ENCODE measurements at places on chromosomes 4 and X. TPM values are rescaled to one million over a fixed set of nuclear protein-coding genes. Genes with fewer than 3 reads are reported as not detected.

DNA sequence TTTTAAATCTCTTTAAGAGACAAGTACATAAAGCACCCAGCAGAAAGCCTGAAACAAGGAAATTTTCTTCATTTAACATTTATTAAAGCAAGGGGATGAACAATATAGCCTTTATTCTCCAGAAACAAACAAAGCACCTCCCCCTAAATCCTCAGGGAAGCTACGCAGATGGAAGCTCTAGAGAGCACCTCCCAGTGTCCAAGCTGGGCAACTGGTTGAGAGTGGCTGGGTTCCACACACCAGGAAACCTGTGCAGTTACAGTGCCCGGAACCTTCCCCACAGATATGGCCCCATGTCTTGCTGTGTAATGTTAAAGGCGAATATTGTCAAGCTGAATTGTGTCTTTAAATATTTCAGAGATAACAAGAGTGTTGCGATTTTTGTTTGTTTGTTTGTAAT lies 8.9 kb upstream of the TRIML1 start:
- no peak for DNase-seq

DNA sequence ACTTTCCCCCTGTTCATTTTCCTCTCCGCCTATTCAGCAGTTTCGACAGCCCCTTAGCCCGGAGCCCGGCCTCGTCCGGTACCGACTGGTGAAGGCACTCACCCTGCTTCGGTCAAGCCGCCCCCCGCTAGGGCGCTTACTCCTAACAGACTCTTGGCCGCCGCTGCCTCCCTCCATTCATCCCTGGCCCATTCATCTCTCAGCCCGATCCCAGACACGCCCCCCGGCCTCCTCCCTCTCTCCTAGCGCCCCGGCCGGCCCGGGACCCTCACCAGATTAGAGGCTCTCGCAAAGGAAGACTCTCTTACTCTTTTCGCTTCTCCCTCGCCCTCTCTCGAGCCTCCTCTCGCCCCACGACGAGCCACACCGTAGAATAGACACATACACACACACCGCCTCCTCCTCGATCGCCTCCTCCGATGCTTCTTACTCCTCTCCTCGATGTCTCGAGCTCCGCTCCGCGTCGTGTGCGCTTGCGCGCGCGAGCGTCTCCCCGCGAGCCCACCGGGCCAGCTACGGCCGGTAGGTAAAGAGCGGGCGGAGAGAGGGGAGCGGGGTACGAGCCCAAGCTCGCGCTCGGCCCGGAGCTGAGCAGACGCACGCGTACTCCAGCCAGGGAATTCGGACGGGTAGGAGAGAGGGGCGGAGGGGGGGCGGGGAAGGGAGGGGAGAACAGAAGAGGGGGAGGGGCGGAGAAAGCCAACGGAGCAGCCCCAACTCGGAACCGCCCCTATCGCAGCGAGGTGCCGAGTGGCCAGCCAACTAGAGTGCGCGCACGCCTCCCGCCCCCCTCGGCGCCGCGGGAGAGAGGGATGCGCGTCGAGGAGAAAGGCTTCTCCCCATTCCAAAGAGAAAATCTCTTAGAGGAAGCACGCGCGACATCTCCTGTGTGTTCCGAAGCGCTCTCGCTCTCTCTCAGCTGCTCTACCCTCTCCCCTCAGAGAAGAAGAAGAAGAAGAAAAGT lies at the start of gene WNK3:
WNK3 (minus strand) TSS at position 633 of the 964 bp plus-strand sequence.
- peak; percentile 39 for DNase-seq

- peak; percentile 68 for DNase-seq
These were observed 196.4 kb upstream of the C1QTNF7 start for GRCh38 chr4:15231265-15232091.

The GPR119 gene
- not detected for total RNA-seq

DNA sequence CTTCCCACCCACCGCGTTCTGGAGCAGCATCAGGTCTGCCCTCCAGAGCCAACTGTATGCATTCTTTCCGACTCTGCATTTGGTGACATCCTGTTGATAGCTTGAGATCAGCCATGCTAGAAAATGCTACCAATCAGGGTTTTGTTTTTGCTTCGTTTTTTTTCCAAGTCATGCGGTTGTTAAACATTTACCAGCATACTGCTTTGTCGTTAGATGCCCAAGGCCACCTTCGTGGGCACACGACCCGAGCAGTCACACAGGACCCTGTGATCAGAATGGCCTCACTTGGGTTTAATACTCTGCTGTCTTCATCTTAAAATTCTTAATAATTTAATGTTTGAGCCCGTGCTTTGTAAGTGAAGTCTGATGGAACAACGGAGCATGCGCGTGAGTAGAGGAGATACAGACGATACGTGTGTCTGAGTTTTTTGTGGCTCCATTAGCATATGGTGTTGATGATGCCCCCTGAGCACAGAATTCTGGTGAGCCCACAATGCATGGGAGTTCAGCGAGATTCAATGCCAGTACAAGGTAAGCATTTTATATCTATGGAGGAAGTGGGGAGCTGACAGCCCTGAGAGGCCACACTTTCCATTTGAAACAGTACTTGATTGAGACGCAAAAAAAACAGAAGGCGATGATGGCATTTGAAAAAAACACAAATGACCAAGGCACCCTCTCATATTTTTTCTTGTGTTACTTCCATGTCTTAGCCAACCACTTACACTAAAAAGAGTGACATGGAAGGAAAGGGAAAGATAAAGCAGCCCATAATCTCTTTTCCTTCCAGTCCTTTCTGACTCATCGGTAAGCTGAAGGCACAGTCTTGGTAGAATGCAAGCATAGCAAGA lies 323.6 kb downstream of the BCOR start:
- DNase-seq = no peak

DNA sequence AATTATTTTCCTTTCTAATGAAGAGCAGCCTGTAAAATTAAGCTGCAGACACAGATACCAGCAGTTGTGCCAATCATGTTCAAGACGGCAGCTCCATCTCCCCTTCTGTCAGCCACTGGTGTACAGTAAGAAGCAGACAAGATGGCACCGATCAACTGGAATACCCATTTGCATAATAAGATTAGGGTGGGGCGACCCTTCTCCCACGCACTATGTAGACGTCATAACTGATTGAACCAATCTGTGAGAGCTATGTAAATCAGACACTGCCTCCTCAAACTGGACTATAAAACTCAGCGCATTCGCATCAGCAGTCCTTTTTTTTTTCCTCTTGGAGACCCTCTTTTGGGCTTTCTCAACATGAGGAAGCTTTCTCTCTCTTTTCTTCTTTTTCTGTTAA lies 40.4 kb upstream of the INTS6L start:
- no peak for DNase-seq

GRCh38 chr4:88985088-88985773 lies 71.8 kb downstream of the FAM13A start:
- peak; percentile 66 for DNase-seq

GRCh38 chr4:183556947-183557346 lies 52.1 kb downstream of the ING2 start:
- DNase-seq = no peak

- peak; percentile 46 for DNase-seq
These were observed 66.2 kb upstream of the TACR3 start for GRCh38 chr4:103786014-103786413.

The STBD1 gene
- 10.0 TPM for total RNA-seq

GRCh38 chrX:3548765-3549391 lies 164.6 kb downstream of the PRKX start:
- DNase-seq = peak; percentile 41

The TRMT2B gene
- total RNA-seq = 13.6 TPM

The HHIP gene
- total RNA-seq = not detected

- no peak for DNase-seq
These were observed 90.6 kb downstream of the LRP2BP start for GRCh38 chr4:185304944-185305690.

The GAGE12E gene
- not detected for total RNA-seq

The IRS4 gene
- total RNA-seq = not detected

DNA sequence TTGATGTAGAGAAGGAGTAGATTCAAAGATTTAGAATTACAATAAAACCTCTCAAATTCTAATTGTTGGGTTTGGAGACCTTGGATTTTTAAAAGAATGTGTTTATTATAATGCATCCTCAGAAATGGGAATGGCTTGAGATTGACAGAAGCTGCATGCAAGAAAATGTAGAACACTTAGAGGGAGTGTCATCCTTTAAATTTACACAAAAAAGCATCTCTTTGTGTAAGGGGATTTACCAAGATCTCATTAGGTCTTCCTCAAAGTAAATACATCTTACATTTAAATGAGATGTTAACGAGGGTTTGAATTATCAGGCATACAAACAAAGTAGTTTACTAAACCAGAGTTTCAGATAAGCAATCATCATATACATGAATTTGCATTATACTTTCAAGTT lies 615.0 kb downstream of the FAM133A start:
- no peak for DNase-seq

DNA sequence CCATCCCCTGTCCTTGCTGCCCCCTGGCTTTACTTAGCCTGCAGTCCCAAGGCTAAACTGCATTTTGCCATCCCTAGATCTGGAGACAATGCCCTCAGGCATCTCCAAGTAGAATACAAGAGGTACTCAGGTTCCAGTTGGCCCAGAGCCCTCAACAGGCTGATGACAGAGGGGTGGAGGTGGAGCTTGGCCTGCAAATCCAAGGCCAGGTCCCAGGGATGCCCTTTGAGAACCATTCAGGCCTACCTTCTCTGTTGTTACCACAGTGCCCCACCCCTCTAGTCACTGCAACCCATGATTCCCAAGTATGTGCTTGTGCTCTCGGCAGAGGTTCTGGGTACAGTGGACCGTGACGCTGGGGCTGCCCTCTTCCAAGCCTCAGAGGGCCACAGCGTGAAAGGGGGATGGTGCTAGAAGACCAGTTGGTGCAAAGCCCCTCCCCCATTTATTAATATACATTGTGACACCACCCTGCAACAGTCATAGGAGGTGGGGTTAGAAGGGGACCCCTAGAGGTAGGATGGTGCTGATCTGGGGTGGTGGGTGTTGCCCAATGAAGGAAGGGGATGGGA lies 6.4 kb upstream of the UBA1 start:
- DNase-seq = no peak

GRCh38 chrX:151870602-151871001 lies 42.1 kb upstream of the MAGEA4 start:
- DNase-seq = peak; percentile 79

The STOX2 gene
- total RNA-seq = 2.4 TPM
